Activated CD4-positive, alpha-beta T cell treated with anti-CD3 and anti-CD28 coated beads, Interleukin-2, amount 10 ng/mL, durations not matched to agents 24 days and 14 days (primary cell): ENCODE measurements at places on chromosomes 12 and 14.

DNA sequence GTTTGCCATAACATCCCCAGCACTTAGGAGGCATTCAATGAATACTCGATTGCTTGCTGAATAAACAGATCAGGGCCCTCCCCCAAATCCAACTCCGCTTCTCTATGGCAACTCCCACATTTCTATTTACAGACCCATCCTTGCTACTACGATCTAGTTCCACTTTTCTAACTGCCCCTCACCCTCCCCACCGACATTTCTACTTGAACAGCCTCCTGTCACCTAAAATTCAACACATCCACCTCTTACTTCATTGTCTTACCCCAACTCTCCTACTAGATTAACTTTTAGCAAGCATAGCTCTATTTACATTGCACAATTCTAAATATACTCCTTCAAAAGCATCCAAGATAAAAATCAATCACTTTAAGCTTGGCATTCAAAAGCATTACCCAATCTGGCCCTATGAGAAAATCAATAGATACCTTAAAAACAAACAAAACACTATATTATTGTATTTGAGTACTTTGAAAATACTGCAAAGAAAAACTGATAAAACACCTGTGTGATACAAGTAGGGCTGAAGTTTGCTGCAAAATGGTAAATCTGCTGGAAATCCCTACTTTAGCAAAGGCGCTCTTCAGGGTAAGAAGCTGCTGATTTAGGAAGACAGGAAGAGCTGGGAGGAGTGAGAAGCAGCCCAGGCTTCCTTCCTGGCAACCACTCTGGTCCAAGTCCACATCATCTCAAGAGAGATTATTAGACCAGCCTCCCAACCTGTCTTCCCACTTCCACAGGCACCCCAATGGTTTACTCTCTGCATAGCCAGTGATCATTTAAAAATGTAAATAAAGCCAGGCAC lies 96.4 kb downstream of the HECTD4 start:
- peaks cover 10% of the 10 kb centered on the region for H3K36me3 ChIP-seq
- H3K27me3 ChIP-seq = no peaks in the 10 kb centered on the region
- H3K4me3 ChIP-seq = no peak overlapping the region
- DNase-seq = no peak
- no peak overlapping the region for H3K27ac ChIP-seq

- no peak overlapping the region for H3K27ac ChIP-seq
- H3K27me3 ChIP-seq = peaks cover 88% of the 10 kb centered on the region
- H3K4me3 ChIP-seq = no peak overlapping the region
- peaks cover 31% of the 10 kb centered on the region for H3K4me1 ChIP-seq
Measured at GRCh38 chr12:102960766-102961465, 3.4 kb downstream of the ASCL1 start.

GRCh38 chr12:58850826-58851225 lies 69.5 kb downstream of the LRIG3 start:
- no peak overlapping the region for H3K27ac ChIP-seq
- no peak overlapping the region for H3K4me3 ChIP-seq
- no peak for DNase-seq
- H3K36me3 ChIP-seq = no peaks in the 10 kb centered on the region
- no peaks in the 10 kb centered on the region for H3K27me3 ChIP-seq

DNA sequence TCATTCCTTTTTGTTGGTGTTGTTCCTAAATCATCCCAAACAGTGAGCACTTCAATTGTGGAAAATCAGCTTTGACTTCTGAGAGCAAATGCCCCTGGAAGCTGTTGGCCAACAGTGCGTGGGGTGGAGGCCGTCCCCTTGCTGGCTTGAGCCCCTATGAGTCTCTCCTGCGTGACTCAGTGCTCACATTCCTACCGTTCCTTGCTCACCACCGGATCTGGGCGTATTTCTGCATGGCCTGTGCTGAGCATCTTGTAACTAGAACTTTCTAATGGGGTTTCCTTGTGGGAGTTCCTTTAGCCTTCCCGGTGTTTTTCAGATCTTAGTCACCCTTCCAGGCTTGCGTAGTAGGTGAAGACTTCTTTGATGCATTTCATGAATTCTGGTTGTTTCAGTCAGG lies 14.7 kb downstream of the SERPINA1 start:
- H3K27me3 ChIP-seq = no peaks in the 10 kb centered on the region
- no peak overlapping the region for H3K4me3 ChIP-seq
- DNase-seq = no peak
- H3K36me3 ChIP-seq = no peaks in the 10 kb centered on the region
- no peaks in the 10 kb centered on the region for H3K4me1 ChIP-seq

DNA sequence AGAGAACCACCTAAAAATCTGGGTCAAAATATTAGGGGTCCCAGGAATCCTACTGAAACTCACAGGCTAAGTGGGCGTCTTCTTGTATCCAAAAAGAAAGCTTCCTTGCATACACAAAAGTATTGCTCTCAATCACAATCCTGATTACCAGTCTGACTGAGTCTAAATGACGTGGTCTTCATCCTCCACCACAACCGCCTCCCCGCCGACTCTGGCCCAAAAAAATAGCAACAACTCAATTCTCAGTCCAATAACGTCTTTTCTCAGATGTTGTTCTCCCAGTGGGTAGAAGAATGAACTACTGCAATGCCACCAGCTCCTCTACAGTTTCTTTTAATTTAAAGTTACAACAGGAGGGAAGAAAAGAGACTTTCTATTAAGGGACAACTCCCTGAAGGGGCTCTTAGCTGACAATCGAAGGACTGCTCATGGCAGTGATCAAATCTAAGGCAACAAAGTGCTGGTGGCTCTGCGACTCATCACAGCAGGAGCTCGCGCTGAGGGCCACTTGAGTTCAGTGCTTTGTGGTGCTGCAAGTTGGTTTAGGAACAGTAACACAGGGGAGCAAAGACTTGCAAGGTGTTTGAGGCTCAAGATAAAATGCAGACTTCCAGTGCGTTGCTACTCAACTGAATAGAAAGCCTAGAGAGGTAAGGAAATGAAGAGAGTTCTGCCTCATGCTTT lies 394.1 kb downstream of the BCAT1 start:
- H3K4me3 ChIP-seq = no peak overlapping the region
- peaks cover under 1% of the 10 kb centered on the region for H3K4me1 ChIP-seq
- H3K36me3 ChIP-seq = no peaks in the 10 kb centered on the region

- H3K27ac ChIP-seq = peak overlapping the region; percentile 95
- peaks cover 6% of the 10 kb centered on the region for H3K36me3 ChIP-seq
- H3K4me3 ChIP-seq = peak overlapping the region; percentile 61
- peak; percentile 58 for DNase-seq
- no peaks in the 10 kb centered on the region for H3K27me3 ChIP-seq
- peaks cover 43% of the 10 kb centered on the region for H3K4me1 ChIP-seq
Measured at GRCh38 chr12:68198507-68199086, 27.0 kb downstream of the IL26 start.

GRCh38 chr12:55428331-55429243 lies 2.5 kb downstream of the OR6C76 start:
- H3K27me3 ChIP-seq = peaks cover 6% of the 10 kb centered on the region
- no peak overlapping the region for H3K4me3 ChIP-seq
- no peak for DNase-seq

GRCh38 chr12:122537021-122537420 lies 10.0 kb downstream of the KNTC1 start:
- no peak overlapping the region for H3K4me3 ChIP-seq
- DNase-seq = no peak
- H3K27ac ChIP-seq = no peak overlapping the region
- H3K36me3 ChIP-seq = peaks cover 34% of the 10 kb centered on the region

DNA sequence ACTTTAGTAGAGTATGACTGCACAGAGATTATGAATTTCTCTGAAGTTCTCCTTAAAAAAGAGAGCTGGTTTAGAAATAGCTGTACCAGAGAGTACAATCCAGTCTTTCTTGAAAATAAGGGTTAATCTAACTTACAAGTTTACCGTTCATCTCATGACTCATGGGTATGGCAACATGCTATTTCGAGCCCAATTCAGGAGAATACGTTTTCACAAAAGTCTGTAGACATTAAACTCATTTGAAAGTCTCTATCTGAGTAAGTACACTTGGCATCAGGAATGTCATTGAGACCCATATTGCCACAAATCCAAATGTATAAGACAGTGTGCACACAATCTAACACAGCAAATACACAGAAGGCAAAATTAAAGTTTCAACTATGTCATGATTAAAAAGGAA lies 160.5 kb downstream of the PIK3C2G start:
- H3K27ac ChIP-seq = no peak overlapping the region
- no peaks in the 10 kb centered on the region for H3K4me1 ChIP-seq

GRCh38 chr12:47885012-47885501 lies 19.7 kb downstream of the VDR start:
- no peaks in the 10 kb centered on the region for H3K27me3 ChIP-seq
- DNase-seq = peak; percentile 93
- H3K27ac ChIP-seq = peak overlapping the region; percentile 99
- peaks cover 83% of the 10 kb centered on the region for H3K36me3 ChIP-seq
- peaks cover 84% of the 10 kb centered on the region for H3K4me1 ChIP-seq
- H3K4me3 ChIP-seq = peak overlapping the region; percentile 95

DNA sequence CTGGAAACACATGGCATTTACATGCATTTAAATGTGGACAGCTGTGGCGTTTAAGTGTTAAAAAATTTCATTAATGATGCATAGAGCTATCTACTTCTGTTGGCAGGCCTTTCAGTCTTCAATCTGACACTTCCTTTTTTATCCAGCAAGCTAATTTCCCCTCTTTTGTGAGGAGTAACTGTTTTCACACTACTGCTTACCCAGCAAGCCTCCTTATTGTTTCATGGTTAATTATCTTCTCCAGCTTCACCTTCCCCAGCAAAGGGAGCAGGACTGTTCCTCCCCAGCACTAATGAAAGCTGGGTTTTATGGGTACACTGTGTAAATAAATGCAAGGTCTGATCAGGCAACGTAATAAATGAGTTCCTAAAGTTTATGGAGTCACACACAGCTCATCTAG lies 129.4 kb upstream of the NPAS3 start:
- no peak overlapping the region for H3K4me3 ChIP-seq
- no peaks in the 10 kb centered on the region for H3K36me3 ChIP-seq
- no peaks in the 10 kb centered on the region for H3K27me3 ChIP-seq
- no peaks in the 10 kb centered on the region for H3K4me1 ChIP-seq
- no peak overlapping the region for H3K27ac ChIP-seq
- no peak for DNase-seq

GRCh38 chr14:96826818-96827217 lies 29.6 kb downstream of the VRK1 start:
- peaks cover 19% of the 10 kb centered on the region for H3K4me1 ChIP-seq
- no peak overlapping the region for H3K4me3 ChIP-seq
- H3K27me3 ChIP-seq = no peaks in the 10 kb centered on the region
- H3K27ac ChIP-seq = no peak overlapping the region
- DNase-seq = no peak

DNA sequence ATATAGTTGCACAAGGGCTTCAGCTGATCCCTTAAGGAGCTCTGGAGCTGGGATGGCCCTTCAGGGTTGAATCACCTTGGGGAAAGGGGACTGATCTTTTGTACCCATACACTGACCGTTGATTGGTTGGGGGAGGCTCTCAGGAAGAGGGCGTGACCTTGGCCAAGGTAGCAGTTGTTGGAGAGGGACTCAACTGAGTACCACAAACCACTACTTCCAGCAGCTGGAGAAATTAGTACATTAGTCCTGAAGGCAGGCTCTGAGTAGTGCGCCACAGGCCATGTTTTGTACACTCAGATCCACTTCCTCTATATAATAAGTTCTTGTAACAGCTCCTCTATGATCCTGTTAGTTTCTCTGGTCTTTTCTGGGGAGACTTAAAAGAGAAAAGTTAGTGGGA lies 317.6 kb downstream of the CCDC91 start:
- no peaks in the 10 kb centered on the region for H3K4me1 ChIP-seq
- H3K36me3 ChIP-seq = no peaks in the 10 kb centered on the region
- no peak overlapping the region for H3K4me3 ChIP-seq
- H3K27me3 ChIP-seq = no peaks in the 10 kb centered on the region
- no peak for DNase-seq
